ENCODE measurements at places on chromosomes 6 and 20.

GRCh38 chr6:170244721-170245474 is 46.0 kb downstream of the DLL1 start:
- DNase-seq = no peak

DNA sequence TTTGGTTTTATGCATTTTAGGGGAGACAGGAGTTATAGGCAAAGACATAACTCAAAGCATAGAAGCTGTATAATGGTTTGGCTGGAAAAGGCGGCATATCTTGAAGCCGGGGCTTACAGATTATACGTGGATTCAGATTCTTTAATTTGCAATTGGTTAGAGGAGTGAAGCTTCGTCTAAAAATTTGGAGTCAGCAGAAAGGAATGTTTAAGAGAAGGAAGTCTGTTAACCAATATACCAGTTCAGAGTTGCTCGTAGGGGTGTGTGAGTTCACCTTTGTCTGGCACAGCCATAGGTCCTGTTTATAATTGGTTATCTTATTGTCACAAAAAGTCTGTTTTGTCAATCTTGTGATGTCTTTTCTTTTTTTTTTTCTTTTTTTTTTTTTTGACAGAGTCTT is 8.9 kb downstream of the ARHGAP40 start:
- no peak for DNase-seq

- DNase-seq = no peak
Observed at GRCh38 chr6:151004383-151005024, 139.0 kb downstream of the MTHFD1L start.

- no peak for DNase-seq
Observed at GRCh38 chr6:135025775-135026174, 28.8 kb downstream of the HBS1L start.

- DNase-seq = no peak
Observed at GRCh38 chr6:64838726-64839125, 868.3 kb downstream of the EYS start.

- no peak for DNase-seq
Observed at GRCh38 chr6:70686548-70687133, 19.0 kb downstream of the SMAP1 start.

GRCh38 chr6:154276810-154277628 is 79.6 kb downstream of the IPCEF1 start:
- no peak for DNase-seq

DNA sequence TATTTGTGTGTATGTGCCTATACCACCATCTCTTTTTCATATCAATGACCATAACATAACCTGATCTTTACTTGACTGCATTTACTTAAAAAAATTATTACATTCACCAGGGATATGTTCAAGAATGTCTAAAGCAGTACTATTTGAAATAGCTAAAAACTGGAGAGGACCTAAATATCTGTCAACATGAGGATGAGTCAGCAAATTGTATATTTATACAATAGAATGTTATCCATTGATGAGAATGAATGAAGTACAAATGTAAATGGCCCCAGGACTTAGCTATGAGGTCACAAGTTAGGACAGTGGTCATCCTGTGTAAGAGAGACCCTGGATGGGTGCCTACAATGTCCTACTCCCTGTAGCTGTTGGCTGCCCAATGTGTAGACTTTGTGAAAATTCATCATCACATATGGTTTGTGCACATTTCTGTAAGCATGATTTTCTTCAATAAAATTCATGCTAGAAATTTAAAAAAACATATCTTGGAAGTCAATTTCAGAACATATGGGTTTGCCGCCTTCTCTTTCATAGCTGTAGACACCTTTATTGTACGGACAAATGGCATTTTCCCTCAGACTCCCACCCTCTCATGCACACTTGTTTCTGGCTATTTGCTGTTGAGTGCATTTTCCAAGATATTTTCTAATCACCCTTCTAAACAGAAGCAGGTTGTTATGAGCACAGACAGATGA is 202.4 kb downstream of the CDH26 start:
- no peak for DNase-seq

- no peak for DNase-seq
Observed at GRCh38 chr6:80528115-80528514, 421.6 kb downstream of the BCKDHB start.

- DNase-seq = no peak
Observed at GRCh38 chr6:107644513-107644912, 154.6 kb downstream of the SOBP start.

DNA sequence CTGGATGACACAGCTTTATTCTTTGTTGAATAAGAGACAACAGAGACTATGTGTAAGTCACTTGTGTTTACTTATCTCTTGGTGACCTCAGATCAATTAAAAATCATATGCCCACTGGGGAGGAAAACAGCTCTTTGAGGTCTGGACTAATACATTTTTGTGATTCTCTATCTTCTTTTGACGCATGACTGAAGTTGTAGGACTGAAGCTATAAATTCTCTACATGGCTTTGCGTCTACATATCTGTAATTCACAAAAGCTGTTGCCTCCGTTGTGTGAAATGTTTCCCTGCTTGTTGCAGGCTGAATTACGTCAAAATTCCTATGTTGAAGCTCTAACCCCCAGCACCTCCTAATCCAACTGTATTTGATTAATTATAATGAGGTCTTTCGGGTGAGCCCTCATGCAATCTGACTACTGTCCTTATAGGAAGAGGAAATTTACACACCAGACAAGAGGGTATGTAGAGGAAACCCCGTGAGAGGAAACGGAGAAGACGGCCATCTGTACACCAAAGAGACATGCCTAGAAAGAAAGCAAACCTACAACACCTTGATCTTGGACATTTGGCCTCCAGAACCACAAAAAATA is 481.6 kb downstream of the PRKN start:
- no peak for DNase-seq

- no peak for DNase-seq
Observed at GRCh38 chr20:35122756-35123405, 24.3 kb downstream of the EDEM2 start.

DNA sequence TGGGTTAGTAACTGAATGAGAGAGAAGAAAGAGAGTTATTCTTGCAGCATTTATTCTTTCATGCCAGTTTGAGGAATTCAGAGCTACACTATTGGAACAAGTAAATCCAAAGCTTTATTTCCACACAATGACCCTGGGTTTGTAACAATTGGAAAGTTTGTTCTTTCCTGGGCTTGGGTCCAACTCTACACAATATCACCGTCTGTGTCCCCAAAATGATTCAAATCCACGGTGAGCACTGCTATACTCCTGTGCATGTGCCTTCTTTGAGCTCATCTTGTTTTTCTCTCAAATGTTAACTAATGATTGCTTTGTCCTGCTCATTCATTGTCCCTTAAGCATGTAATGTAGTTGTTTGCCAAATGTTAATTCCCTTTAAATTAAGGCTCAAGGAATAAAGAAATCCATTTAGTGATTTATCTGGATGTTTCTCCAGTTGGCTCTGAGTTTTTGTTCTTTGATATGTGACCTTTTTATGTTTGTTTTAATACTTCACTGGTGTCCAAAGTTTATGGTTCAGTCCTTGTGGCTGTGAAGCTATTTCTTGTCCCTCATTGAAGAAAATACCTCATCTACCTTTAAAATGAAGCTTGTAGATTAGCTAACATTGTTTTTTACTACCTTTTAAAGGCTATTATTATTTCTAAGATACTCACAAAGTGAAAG is 20.5 kb upstream of the CRISP3 start:
- DNase-seq = no peak

- no peak for DNase-seq
Observed at GRCh38 chr6:106626485-106626884, 2.8 kb downstream of the RTN4IP1 start.

DNA sequence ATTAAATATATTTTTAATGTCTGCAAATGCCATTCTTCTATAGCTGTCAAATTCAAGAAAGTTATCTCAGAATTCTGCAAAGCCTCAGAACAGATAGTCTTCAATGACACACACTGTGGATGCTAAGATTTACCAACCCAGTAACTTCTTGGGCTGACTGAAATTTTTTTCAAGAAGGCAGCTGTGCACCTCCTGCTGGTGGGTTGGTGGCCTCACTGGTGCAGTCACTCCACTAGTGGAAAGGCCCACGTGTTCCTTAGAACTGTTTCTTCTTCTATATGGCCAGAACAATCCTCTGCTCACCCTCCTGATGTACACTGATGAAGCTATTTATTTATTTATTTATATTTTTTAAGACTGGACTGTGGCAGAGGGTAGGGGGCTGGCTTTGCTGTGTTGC is 28.1 kb upstream of the MTCL3 start:
- DNase-seq = no peak

- no peak for DNase-seq
Observed at GRCh38 chr20:53824779-53825178, 231.1 kb upstream of the ZNF217 start.

GRCh38 chr6:22322103-22323030 is 25.5 kb upstream of the PRL start:
- DNase-seq = no peak

GRCh38 chr6:16953905-16954304 is 147.9 kb upstream of the STMND1 start:
- no peak for DNase-seq

- DNase-seq = no peak
Observed at GRCh38 chr20:18133962-18134361, 3.7 kb upstream of the KAT14 start.

DNA sequence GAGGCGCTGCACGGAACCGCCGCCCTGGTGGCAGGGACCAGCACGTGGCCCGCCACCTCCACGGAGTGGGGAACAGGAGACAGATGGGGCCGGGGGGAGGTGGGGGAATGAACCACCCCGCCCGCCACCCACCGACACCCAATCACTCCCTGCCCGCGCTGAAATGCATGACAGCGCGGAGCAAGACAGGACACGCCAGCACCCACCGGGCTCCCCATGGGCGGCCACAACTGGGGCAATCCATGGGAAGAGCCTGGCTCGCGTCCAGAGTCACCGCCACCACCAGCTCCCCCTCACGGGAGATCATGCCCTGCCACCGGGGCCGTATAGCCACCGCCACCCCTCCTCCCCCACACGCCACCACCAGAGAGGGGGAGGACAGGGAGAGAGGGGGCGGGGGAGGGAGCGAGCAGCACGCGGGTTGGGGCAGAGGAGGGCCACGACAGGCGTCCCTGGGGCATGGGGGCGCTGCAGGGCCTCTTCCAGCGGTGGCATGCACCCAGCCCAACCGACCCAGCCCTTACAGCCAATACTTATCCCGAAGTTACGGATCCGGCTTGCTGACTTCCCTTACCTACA is 744.3 kb upstream of the DEFB115 start:
- DNase-seq = no peak

DNA sequence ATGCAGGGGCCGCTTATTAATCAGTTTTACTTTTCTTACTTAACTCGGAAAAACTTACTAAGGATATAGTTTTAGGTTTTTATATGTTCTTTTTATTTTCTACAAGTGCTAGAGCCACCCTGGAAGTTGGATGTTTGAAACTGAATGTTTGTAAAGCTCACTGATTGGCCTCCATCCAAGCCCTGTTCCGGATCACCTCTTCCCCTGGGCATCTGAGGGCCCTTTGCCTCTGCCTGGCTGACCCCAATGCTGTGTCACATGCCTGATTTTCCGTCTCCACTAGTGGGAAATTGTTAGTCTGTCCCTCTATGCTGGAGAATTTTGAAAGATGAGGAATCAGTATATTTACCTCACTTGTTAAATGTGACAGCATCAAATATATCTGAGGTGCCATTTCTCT is 79.3 kb downstream of the SLC35F1 start:
- no peak for DNase-seq

DNA sequence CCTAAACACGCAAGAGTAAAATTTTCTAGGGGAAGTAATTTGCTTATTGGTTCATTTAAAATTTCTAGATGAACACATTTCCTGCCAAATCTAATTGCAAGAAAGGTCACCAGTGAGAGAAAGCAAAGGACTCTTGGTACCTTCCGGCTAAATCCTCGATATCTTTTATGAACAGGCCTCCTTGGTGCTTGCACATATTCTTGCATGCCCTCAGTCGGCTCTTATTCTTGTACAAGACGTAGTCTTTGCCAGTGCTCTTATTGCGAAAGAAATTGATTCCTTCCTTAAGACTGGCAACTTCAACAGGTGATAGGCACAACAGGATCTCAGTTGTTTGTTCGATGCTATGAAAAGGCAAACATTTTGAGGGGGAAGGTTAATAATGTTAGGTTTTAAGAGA is 141.7 kb upstream of the CARMIL1 start:
- DNase-seq = no peak

DNA sequence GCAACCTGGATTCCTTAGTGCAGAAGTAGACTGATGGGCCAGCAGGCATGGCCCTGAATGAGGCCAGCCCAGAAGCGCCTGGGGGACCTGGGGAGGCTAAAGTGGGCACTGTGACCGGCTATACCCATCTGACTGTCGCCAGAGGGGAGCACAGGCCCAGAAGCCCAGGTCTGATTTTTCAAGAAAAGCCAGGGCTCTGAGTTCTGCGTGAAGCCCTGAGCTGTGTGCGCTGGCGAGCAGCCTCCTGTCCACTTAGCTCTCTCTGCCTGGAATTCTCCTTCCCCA is 111.7 kb downstream of the SULF2 start:
- no peak for DNase-seq

DNA sequence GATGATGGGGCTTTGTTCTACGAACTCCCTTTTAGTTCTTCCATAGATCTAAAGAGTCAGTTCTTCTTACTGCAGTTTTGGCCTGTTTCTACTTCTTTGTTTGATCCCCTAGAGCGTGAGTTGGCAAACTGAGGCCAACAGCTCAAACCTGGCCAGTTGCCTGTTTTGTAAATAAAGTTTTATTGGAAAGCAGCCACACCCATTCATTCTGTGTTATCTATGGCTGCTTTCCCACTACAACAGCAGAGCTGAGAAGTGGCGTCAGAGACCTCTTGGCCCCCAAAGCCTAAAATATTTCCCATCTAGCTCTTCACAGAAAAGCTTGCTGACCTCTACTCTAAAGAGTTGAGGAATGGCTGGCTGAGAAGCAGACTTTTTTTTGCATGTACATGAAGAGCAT is 52.2 kb downstream of the EYA2 start:
- DNase-seq = no peak

DNA sequence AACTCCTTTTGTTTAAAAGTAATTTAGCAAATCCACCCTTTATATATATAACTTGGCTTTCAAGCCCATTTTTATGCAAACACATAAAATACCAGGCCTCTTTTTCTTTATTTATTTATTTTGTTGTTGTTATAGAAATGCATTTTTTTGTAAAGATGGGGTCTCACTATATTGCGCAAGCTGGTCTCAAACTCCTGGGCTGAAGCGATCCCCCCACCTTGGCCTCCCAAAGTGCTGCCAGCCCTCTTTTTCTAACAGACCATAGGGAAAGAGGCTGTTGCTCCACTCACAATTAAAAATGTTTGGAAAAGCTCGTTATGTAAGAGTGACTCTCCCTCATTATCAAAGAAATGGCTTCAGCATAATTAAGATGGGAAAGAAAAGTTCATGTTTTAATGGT is 440.9 kb downstream of the HACE1 start:
- no peak for DNase-seq

- no peak for DNase-seq
Observed at GRCh38 chr20:58826271-58826670, 24.4 kb downstream of the GNAS-AS1 start.
